ENCODE measurements at places on chromosomes 6 and 20. TPM values are rescaled to one million over a fixed set of nuclear protein-coding genes. Genes with fewer than 3 reads are reported as not detected.

The CPXM1 gene
- 8.0 TPM for total RNA-seq

The ARFGEF3 gene
- 0.72 TPM for total RNA-seq

The PLAGL1 gene
- total RNA-seq = 36.7 TPM

The PREP gene
- 24.8 TPM for total RNA-seq

The E2F3 gene
- 1.5 TPM for total RNA-seq

The CALHM6 gene
- 3.0 TPM for total RNA-seq

The APOM gene
- 4.2 TPM for total RNA-seq

DNA sequence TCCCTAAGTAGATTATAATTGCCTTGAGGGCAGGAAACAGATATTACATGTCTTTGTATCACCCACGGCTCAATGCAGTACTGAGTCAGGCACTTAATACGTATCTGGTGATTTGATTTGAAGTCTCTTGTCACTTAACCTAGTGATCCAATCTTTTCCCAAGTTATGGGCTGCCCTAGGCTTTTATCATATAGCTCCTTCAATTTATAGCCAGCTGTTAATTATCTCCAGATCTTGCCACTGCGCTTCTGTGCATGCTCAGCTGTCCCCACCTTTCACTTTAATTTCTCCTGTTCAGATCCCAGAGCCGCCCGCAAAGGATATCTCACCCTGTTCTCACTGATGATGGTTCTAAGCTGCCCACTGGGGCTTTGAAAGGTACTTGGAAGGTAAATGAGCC is 41.9 kb downstream of the SNHG17 start:
- no peak overlapping the region for H3K4me3 ChIP-seq
- DNase-seq = no peak
- no peak overlapping the region for H3K27ac ChIP-seq
- H3K4me1 ChIP-seq = peaks cover 3% of the 10 kb centered on the region
- no peaks in the 10 kb centered on the region for H3K36me3 ChIP-seq
- H3K27me3 ChIP-seq = no peaks in the 10 kb centered on the region

GRCh38 chr6:117477988-117478852 is 4.3 kb upstream of the DCBLD1 start:
- no peaks in the 10 kb centered on the region for H3K4me1 ChIP-seq
- H3K36me3 ChIP-seq = no peaks in the 10 kb centered on the region
- no peak overlapping the region for H3K4me3 ChIP-seq

DNA sequence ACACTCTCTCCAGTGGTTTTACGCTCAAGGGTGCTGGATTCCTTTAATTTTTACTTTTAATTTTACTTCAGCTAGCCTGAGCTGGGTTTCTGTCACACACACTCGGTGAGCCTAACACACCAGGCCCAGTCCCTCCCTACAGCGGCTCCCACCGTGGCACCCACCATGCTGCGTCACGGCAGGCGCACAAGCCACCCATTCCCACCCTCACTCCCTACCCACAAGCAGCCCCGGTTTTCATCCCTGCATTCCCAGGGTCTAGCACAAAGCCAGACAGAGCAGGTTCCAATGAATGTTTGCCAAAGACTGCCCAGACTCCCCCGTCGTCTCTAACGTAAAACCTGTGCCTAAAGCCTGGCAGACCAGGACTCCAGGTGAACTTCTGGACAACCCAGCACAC is 50.3 kb downstream of the MYH7B start:
- DNase-seq = peak; percentile 1
- no peaks in the 10 kb centered on the region for H3K27me3 ChIP-seq
- no peak overlapping the region for H3K4me3 ChIP-seq
- no peaks in the 10 kb centered on the region for H3K36me3 ChIP-seq
- H3K27ac ChIP-seq = no peak overlapping the region

GRCh38 chr20:36147690-36148089 is 6.8 kb upstream of the EPB41L1 start:
- H3K36me3 ChIP-seq = no peaks in the 10 kb centered on the region
- no peak for DNase-seq
- H3K4me1 ChIP-seq = peaks cover 2% of the 10 kb centered on the region
- H3K4me3 ChIP-seq = no peak overlapping the region
- no peak overlapping the region for H3K27ac ChIP-seq

GRCh38 chr6:135114355-135115145 is 59.9 kb upstream of the HBS1L start:
- H3K27ac ChIP-seq = no peak overlapping the region
- no peak for DNase-seq
- no peak overlapping the region for H3K4me3 ChIP-seq
- no peaks in the 10 kb centered on the region for H3K4me1 ChIP-seq
- H3K27me3 ChIP-seq = no peaks in the 10 kb centered on the region

GRCh38 chr6:157614026-157614568 is 208.9 kb upstream of the SNX9 start:
- H3K4me3 ChIP-seq = no peak overlapping the region
- DNase-seq = no peak
- no peaks in the 10 kb centered on the region for H3K4me1 ChIP-seq
- H3K27me3 ChIP-seq = no peaks in the 10 kb centered on the region
- no peak overlapping the region for H3K27ac ChIP-seq

DNA sequence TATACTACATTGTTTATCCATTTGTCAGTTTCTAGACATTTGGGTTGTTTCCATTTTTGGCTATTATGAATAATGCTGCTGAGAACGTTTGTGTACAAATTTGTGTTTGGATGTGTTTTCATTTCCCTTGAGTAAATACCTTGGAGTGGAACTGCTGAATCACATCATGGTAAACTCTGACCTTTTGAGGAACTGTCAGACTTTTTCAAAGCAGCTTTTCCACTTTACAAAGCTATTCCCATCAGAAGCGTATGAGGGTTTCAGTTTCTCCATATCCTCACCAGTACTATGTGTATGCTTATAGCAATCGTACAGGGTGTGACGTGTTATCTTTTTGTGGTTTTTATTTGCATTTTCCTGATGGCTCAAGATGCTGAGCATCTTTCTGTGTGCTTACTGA is 103.7 kb downstream of the MYO6 start:
- no peak for DNase-seq
- no peaks in the 10 kb centered on the region for H3K27me3 ChIP-seq
- H3K27ac ChIP-seq = no peak overlapping the region
- no peaks in the 10 kb centered on the region for H3K36me3 ChIP-seq

DNA sequence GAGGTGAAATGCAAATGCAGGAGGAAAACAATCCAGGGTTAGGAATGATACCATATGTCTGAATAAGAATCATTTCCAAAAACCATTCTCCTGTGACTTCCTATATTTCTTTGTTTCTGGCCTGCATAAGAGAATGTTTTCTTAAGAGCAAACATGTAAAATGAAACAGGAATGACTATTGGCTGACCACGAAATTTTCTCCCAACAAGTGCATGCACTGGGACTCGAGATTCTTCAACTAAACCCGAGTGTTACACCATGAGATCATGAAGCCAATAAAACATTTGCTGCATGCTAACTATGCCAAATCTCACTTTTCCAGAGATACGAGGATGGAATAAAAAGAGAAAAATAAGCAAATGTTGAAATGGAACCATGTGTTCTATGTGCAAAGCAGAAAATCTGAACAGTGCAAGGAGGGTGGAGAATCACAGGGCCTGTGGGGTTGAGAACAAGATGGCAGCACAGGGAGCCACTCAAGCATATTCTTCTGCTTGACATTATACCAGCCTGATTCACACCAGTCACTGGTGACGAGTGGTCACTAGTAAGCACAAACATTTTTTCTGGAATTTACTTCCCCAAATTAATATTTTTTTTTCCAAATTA is 212.2 kb upstream of the FOXA2 start:
- no peaks in the 10 kb centered on the region for H3K36me3 ChIP-seq
- peaks cover 4% of the 10 kb centered on the region for H3K4me1 ChIP-seq
- H3K4me3 ChIP-seq = no peak overlapping the region
- peak overlapping the region; percentile 9 for H3K27ac ChIP-seq

DNA sequence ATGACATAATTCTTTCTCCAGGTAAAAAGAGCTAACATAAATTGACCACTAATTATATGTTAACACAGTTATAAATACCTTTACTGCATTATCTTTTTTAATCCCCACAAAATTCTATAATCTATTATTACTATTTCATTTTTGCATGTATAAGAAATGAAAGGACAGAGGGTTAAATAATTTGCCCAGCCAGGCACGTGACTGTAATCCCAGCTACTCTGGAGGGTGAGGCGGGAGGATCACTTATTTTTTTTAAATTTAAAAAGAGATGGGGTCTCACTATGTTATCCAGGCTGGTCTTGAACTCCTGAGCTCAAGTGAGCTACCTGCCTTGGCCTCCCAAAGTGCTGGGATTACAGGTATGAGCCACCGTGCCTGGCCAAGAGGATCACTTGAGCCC is 121.9 kb downstream of the SGK1 start:
- no peaks in the 10 kb centered on the region for H3K27me3 ChIP-seq
- H3K4me1 ChIP-seq = peaks cover 16% of the 10 kb centered on the region
- H3K36me3 ChIP-seq = no peaks in the 10 kb centered on the region
- no peak overlapping the region for H3K4me3 ChIP-seq

GRCh38 chr6:24458941-24459340 is 30.4 kb downstream of the GPLD1 start:
- no peak overlapping the region for H3K27ac ChIP-seq
- H3K4me3 ChIP-seq = no peak overlapping the region
- no peaks in the 10 kb centered on the region for H3K36me3 ChIP-seq
- no peaks in the 10 kb centered on the region for H3K27me3 ChIP-seq

GRCh38 chr20:48049641-48050040 is 264.4 kb upstream of the SULF2 start:
- no peak overlapping the region for H3K27ac ChIP-seq
- DNase-seq = no peak
- no peaks in the 10 kb centered on the region for H3K4me1 ChIP-seq
- no peaks in the 10 kb centered on the region for H3K36me3 ChIP-seq
- H3K27me3 ChIP-seq = no peaks in the 10 kb centered on the region
- H3K4me3 ChIP-seq = no peak overlapping the region

DNA sequence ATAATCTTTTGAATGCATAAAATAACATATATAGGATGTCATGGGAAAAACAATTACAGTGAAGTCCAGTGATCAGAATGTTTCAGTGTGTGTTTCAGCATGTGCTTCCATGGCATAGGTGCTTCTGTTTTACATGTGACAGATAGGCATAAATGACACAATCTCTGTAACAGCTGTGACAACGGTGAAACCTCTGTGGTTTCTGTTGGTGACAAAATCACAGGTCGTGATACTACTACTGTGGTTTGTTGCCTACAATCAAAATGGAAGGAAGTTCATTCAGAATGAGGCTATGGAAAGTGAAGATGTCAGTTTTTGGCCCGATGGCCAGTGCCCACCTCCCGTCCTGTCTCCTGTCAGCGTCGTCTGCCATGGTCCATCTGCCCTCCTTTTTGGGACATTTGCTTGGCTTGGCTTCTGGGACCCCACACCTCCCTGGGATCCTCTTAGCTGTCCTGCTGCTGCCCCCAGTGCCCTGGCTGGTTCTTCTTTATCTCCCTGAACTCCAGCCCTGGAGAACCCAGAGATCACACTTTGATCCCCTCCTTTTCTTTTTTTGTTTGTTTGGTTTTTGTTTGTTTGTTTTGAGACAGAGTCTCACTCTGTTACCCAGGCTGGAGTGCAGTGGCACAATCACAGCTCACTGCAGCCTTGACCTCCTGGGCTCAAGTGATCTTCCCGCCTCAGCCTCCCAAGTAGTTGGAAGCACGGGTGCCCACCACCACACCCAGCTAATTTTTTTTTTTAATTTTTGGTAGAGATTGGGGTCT is 79.3 kb upstream of the NAA20 start:
- no peak for DNase-seq
- H3K36me3 ChIP-seq = no peaks in the 10 kb centered on the region
- H3K4me1 ChIP-seq = peaks cover 1% of the 10 kb centered on the region
- H3K4me3 ChIP-seq = no peak overlapping the region
- no peaks in the 10 kb centered on the region for H3K27me3 ChIP-seq

DNA sequence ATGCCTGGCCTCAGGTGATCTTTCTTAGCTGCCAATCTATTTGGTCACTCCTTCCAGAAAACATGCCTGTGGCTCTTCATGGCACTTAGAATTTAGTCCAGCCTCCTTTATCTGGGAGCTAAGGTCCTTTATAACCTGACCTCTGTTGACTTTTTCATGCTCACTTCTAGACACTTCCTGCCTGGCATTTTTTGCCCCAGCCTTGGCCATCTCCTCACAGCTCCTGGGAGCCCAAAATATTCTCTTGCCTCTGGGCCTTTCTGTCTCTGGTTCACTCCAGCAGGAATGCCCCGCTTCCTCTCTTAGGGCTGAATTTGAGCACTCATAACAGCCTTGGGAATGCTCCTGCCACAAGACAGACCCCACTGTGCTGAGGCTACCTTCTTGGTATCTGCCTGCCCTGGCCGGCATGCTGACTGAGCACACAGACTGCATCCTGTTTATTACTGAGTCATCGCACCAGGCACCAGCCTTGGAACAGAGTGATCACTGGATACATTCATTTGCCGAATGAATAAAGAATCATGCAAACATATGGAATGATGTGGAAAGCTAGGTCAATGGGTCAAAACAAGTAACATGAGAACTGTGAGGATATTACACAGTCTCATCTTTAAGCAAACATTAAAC is 5.8 kb upstream of the EEF1E1 start:
- no peaks in the 10 kb centered on the region for H3K36me3 ChIP-seq
- DNase-seq = no peak
- no peak overlapping the region for H3K27ac ChIP-seq
- H3K4me1 ChIP-seq = no peaks in the 10 kb centered on the region
- no peak overlapping the region for H3K4me3 ChIP-seq
- H3K27me3 ChIP-seq = no peaks in the 10 kb centered on the region

Data from ovary (tissue), 10 donors.